ENCODE measurements at places on chromosomes 11 and 22. TPM values are rescaled to one million over a fixed set of nuclear protein-coding genes. Genes with fewer than 3 reads are reported as not detected.

DNA sequence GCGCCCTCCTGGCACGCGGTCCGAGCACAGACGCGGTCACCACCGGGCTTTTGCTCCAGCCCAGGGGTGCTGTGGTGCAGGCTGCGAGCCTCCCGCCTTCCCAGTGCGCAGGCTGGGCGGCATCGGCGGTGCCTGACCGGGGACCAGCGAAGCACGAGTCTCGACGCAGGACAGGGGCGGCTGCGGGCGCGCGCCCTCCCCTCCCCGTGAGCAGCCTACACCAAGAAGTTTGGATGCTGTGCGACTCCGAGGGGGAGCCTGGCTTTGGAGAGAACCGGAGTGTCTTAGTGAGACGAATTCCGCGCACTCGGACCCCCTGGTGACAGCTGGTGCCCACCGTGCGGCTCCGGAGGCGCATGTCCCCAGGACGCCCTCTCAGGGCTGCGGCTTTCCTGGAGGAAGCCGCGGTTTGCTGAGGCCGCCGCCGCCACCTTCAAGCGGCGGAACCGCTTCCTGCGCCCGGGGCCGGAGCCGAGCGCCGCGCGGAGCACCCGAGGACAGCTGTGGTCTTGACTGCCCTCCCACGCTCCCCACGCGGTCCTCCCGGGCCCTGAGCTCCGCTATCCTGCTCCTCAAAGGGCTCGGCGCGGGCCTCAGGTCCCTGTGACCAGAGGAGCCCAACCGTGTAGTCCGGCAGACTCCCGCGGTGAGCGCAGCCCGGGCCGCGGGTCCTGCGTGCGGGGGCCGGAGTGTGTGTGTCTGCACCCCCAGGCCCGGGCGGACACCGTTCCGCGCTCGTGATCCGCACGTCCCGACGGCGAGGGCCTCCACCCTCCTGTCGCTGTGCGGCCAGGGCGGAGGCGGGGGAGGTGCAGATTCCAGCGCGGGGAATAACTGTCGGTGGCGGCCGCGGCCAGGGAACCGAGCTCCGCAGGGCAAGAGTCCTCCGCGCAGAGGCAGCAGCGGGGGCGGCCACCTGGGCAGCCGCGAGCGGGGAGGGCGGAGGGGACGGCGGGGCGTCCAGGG lies 1.7 kb downstream of the FGF3 start:
- DNase-seq = no peak

GRCh38 chr11:63901660-63902059 lies 15.3 kb downstream of the RCOR2 start:
- no peak for DNase-seq

GRCh38 chr11:16881074-16881709 lies 133.0 kb downstream of the PLEKHA7 start:
- no peak for DNase-seq

GRCh38 chr11:47507563-47508239 lies 45.2 kb downstream of the CELF1 start:
- DNase-seq = no peak

- no peak for DNase-seq
Measured at GRCh38 chr11:86438685-86439084, 64.0 kb downstream of the CCDC81 start.

DNA sequence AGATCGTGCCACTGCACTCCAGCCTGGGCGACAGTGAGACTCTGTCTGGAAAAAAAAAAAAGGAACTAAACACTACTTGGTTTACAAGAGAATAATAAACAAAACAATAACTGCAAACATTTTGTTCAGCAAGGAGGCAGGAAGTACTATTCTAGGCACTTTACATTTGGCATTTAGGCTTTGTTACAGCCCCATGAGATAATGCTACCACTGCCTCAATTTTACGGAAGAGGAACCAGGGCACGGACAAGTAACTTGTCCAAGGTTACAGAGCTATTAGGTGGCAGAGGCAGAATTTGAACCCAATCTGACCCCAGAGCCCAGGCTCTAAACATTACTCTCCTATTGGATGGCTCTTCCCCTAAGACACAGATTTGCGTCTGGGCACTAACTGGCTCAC lies 108.7 kb upstream of the AKIP1 start:
- no peak for DNase-seq

DNA sequence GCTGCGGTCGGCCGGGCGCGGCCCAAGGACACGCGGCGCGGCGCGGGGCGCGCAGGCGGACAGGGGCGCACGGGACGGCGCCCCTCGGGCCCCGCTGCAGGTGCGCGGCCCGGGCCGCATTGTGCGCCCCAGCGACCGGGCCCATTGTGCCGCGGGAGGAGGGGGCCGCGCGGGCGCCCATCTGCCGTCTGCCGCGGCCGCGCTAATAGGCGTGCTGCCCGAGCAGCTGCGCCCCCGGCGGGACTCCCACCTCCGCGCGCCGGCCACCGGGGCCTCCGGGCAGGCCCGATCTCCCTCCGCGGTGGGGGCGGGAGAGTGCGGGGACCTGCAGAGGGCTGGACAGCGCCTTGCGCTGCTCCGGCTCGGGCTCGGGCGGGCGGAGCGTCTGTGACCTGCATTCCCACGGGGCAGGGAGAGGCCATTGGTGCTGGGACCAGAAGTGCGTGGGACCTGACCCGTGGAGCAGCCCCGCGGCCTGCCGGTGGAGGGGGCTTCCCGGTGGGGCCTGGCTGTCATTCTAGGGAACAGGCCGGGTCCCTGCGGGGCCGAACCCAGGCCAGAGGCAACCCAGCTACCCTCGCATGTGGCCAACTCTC lies 933 bp downstream of the BRSK2 start:
- no peak for DNase-seq

DNA sequence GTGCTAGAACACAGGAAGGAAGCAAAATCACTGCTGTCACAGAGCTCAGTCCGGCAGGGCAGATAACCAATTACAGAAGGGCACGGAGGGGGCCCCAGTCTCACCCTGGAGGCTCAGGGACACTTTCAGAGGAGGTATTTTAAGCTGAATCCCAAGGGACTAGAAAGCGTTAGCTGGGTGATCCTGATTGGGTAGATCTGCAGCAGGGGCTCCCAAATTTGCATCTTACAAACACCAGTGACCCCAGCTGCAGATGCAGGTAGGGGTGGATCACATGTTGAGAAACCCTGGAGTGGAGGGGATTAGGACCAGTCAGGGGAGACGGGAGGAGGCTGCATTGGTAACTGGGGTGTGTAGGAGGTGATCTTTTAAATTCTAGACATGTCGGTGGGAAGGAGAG lies 91.4 kb downstream of the CSNK2A3 start:
- DNase-seq = no peak

- DNase-seq = no peak
Measured at GRCh38 chr11:26632691-26633159, 60.7 kb upstream of the MUC15 start.

- DNase-seq = no peak
Measured at GRCh38 chr11:92383430-92383829, 158.8 kb downstream of the FAT3 start.

DNA sequence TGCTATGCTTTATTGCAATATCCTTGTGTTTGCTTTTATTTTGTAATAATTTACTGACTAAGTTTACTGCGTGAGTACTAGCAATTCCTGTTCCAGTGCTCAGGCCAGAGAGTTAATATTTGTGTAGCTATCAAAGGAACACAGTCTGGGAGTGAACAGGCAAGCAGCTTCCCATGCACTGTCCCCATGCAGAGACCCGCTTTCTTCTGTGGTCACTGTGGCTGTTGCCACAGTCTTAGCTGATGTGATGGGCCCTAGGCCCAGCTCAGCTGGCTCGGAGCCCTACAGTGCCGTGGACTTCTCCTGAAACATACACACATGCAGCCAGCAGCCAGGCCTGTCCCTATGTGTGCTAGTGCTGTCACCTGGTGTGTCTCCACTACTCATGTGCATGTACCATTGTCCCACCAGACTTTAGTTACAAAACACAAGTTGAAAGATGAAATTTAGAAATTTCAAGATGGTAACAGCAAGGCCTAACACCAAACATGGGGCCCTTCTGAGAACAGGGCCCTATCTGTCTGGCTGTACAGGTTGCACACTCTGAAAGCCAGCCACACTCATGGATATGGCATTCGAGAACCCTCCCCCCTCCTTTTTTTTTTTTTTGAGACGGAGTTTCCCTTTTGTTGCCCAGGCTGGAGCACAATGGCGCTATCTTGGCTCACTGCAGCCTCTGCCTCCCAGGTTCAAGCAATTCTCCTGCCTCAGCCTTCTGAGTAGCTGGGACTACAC lies 12.3 kb upstream of the SCUBE2 start:
- no peak for DNase-seq

- no peak for DNase-seq
Measured at GRCh38 chr11:132576706-132577105, 955.6 kb downstream of the OPCML start.

GRCh38 chr22:26658161-26658560 lies 773 bp downstream of the MIAT start:
- no peak for DNase-seq

DNA sequence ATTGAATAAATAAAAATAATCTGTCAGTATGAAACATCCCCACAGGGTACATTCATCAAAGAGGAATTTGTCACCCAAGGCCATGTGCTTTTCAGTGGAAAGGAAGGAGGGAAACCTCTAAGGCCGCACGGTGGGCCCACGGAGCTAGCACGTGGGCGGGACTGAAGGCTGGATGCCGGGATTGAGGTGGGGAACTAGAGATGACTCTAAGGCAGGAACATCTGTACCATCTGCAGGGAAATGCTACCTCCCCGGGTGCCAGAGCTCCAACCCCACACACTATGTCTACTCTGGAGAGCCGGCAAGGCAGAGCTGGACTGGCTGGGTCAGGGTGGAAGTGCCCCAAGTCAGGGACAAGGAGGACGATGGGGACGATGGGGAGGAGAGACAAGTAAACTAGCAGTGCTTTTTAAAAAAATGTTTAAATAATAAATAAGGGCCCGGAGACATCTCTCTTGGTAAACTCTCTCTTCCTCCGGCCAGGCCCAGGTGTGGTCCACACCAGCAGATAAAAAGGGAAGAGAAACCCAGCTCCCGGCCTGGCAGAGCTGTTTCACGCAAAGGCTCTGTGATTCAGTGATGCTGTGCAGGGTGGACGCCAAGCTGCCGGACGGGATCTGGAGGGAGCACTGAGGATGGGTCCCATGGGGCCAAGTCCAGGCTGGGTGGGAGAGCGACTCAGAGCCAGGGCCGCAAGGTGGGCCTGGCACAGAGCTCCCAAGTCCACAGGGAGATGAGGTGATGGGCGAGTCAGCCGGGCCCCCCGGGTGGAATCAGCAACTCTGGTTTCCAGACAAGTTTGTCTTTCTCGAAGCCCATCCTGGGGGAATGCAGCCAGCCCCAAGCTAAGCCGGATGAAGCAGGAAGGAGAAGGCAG lies 5.8 kb downstream of the LIF start:
- DNase-seq = no peak

DNA sequence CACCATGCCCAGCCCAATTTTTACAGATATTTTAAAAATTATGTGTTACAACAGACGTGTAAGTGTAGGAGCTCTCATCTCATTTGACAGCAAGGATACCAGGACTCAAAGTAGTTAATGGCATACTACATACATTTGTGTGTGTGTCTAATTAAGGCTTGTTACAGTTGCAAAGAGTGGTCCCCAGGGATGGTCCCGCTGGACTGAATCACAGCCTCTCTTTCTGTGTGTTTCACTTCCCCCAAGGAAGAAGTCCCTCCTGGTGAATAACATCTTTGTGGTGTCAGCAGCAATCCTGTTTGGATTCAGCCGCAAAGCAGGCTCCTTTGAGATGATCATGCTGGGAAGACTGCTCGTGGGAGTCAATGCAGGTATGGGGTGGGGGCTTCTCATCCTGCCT lies 17.2 kb downstream of the SLC2A11 start:
- no peak for DNase-seq

DNA sequence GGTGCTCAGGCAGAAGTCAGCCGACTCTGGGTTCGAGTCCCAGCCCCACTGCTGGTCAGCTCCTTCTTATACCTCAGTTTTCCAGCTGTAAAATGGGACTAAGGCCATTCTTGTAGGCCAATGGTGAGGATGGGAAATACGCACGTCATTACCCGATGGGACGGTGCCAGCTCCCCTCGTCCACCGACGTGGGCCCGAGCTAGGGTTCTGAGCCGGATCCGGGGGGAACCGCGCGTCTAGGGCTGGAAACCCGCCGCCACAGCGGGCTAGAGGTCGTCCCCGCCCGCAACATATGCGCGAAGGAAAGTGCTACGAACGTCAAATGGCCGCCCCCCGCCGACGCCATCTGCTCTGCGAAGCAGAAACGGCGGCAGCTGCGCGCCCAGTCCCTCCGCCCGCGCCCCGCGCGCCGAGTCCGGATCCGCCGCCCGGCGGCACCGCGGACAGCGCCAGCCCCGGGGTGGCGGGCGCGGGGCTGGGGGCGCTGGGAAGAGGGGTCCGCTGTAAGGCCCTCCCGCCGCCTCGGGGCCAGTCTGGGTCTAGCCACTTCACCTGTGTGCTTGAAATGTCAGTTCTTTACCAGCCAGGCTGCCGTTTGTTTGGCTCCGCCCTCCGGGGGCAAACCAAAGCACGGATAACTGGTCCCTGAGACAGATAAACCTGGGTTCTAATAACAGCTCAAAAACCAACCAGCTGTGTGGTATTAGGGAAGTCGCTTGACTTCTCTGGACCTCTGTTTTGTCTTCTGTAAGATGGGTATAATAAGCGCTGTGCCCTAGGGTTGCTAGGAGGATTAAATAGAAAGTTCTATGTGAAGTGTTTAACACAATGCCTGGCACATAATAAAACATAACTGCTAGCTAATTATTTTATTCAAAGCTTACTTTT lies 103.5 kb upstream of the RCN1 start:
- no peak for DNase-seq

- no peak for DNase-seq
Measured at GRCh38 chr22:30964858-30965257, 3.7 kb downstream of the MORC2 start.

DNA sequence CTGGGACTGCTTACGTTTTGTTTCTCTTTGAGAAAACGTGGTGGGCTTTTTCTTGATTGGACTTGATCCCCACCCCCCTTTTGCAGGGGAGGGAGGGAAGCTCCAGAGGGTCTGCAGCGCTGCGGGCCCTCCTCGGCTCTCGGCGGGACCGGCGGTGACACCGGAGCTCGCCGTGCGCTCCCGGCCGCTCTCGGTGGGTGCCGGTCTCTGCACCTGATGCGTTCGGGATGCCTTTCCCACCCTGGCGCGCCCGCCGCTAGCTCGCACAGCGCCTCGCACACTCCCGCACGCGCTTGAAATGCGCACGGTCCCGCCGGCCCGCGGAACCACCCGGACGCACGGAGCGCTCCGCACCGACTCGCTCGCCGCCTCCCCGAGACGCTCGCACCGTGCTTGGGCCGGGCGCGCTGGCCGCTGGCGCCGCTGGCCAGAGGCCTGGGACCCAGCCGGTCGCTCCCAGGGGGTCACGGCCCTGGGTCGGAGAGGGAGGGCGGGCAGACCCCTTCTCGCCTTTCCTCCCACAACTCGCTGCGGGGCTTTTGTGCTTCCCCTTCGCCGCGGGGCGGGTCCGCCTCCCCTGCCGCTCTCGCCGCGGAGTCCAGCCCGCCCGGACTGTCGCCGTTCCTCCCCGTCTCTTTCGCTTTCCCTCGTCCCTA lies 1.0 kb downstream of the ZBTB16 start:
- DNase-seq = no peak

- DNase-seq = no peak
Measured at GRCh38 chr11:111735262-111736116, 30.7 kb downstream of the PPP2R1B start.

GRCh38 chr11:76244316-76244851 lies 38.1 kb upstream of the WNT11 start:
- DNase-seq = no peak

The DEFB131B gene
- total RNA-seq = not detected

The F2 gene
- total RNA-seq = 0.11 TPM

The PRR33 gene
- total RNA-seq = 0.05 TPM

The C11orf86 gene
- not detected for total RNA-seq

The LRRC55 gene
- total RNA-seq = not detected

The SDHAF2 gene
- total RNA-seq = 41.6 TPM

The IGLL1 gene
- total RNA-seq = 0.21 TPM

The PIWIL4 gene
- total RNA-seq = 0.84 TPM

The RIN1 gene
- total RNA-seq = 1.5 TPM

The SGSM1 gene
- not detected for total RNA-seq

The OR51G1 gene
- total RNA-seq = not detected
